RWPE1 (cell line): ENCODE measurements at places on chromosomes 12 and 14.
A peak's percentile ranks its signal among the peaks of the same experiment; 100 is the strongest.

GRCh38 chr12:105382771-105383622 lies 52.5 kb downstream of the C12orf75 start:
- peak; percentile 80 for DNase-seq

- DNase-seq = no peak
These were observed 54.2 kb downstream of the LRRC74A start for GRCh38 chr14:76880449-76880848.

GRCh38 chr14:73775339-73776193 lies 61.4 kb upstream of the PNMA1 start:
- DNase-seq = no peak

GRCh38 chr14:75223664-75224154 lies 47.3 kb upstream of the TMED10 start:
- no peak for DNase-seq

DNA sequence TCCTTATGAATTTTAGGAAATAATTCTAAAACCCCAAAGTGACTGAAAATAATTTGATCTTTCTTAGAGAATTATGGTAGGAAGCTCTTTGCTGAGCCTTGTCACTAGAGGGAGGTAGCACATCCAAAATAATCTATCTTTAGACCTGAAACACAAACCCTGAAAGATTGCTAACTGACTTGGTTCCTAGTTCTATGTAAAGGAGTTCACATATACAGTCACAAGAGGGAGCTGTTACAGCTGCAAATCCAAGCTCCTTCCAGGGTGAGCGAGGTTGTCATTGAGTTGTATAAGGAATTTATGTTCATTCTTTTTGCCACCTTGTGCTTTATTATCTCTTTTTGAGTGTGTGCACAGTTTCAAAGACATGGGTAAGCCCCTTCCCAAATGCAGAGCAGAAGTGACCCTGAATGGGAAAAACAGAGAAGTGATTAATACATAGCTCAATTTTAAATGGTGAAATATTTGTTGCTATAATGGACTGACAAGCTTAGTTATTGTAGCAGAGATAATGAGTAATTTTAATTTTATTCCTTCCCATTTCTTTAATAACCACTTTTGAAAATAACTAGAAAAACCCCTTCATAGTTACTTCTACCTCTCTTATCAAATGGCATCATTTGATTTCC lies 387.9 kb downstream of the DAD1 start:
- DNase-seq = peak; percentile 48

GRCh38 chr12:13362260-13362841 lies 165.8 kb downstream of the EMP1 start:
- DNase-seq = peak; percentile 64

GRCh38 chr12:116338064-116338846 lies 60.8 kb upstream of the MED13L start:
- no peak for DNase-seq

DNA sequence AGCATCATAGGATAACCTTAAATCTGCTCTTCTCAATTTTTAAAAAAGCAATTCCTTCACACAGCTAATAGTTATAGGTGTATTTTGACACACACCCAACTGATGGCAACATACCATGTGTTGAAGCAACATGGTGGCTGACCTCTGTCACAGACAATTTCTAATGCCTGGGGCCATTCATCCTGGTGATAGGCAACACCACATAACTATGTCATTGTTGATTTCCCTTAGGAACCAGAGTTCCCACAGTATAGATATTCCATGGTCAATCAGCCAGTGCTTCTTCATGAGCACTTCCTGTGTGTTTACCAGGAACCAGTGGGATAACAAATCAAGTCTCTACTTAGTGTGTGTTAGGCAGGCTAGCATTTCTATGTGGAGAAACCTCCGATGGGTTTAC lies 88.3 kb downstream of the FIGNL2 start:
- DNase-seq = no peak

DNA sequence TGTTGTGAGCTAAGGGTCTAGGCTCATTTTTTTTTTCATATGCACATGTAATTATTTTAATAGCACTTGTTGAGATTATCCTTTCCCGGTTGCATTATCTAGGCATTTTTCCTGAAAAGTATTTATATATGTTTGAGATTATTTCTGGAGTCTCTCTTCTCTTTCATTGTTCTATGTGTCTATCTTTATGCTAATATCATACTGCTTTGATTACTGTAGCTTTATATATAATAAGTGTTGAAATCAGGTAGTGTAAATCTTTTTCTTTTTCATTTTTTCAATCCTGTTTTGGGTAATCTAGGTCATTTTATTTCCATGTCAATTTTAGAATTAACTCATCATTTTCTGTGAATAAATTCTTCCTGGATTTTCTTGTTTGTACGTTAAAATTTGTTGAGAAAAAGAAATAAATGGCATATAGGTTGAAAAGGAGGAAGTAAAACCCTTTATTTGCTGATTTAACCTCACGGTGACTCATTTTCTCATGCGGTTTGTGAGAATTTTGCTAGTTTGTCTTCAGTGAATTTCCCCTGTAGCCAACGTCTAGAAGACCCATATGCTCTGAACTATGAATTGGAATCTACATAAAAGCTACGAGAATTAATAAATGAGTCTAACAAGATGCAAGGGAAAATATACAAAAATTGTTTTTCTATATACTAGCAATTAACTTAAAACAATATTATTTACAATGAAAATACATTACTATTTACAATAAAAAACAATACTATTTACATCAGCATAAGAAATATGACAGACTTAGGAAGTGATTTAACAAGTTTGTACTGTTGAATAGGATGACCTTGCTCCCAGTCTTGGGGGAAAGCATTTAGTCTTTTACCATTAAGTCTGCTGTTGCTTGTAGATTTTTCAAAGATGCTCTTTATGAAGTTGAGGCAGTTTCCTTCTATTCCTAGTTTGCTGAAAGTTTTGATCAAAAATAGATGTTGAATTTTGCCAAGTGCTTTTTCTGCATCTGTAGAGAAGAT lies 105.0 kb downstream of the SNAPC1 start:
- no peak for DNase-seq

- peak; percentile 80 for DNase-seq
These were observed 2.3 kb downstream of the PIWIL1 start for GRCh38 chr12:130339951-130340350.

- DNase-seq = no peak
These were observed 48.4 kb downstream of the ELK3 start for GRCh38 chr12:96242597-96242996.

- DNase-seq = peak; percentile 86
These were observed 93.9 kb downstream of the DACT1 start for GRCh38 chr14:58731465-58732293.

GRCh38 chr12:45244561-45245343 lies 28.9 kb downstream of the ANO6 start:
- DNase-seq = no peak

GRCh38 chr14:34087571-34087970 lies 136.7 kb upstream of the EGLN3 start:
- no peak for DNase-seq

GRCh38 chr12:13724136-13724535 lies 257.3 kb downstream of the GRIN2B start:
- DNase-seq = no peak

DNA sequence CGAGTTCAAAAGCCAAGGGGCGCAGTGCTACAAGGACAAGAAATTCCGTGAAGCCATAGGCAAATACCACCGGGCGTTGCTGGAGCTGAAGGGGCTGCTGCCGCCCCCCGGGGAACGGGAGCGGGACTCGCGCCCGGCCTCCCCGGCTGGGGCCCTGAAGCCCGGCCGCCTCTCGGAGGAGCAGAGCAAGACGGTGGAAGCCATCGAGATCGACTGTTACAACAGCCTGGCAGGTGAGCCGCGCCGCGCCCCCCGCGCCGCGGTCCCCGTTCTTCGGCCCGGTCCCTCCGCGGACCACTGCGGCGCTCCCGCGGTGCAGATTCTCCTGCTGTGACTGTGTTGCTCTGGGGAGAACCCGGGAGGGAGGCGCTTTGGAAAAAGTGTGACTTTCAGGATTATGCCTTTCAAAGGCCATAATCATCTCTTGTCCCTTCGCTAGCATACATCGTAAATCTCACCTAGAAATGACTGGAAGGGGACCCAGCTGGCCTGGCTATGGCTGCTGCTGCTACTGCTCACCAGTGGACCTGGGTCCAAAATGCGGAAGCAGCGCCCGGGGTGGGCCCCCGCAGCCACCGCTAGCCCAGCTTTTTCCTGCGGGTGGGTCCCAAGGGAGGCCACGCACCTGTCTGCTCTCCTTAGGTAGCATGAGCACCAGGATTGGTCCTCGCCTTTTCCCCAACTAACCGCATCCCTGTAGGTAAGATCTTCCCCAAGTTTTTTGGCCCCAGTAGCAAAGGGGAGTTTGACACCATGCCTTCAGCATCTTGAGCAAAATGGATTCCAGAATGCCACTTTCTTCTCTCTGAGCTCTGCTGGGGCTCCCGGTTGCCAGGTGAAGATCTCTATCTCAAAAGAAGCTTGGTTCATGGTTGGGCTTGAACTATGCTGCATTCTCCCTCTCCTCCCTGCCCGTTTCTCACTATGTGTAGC lies 853 bp downstream of the TTC9 start:
- no peak for DNase-seq

DNA sequence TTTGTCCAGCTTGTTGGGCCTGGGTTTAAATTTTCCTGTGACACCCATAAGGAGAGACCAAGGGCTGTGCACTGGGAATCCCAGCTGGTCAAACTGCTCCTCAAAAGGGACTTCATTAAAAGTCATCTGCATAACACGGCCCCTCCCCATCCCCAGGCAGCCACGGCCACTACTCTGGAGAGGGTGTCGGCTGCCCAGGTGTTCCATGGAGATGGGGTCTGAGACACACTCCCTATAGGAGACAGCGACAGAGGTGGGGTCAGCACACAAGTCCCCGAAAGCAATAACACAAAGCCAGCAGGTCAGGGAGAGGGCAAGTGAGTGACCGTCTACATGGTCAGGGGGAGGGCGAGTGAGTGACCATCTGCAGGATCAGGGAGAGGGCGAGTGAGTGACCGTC lies 75.6 kb upstream of the BCL11B start:
- DNase-seq = no peak

- peak; percentile 70 for DNase-seq
These were observed 69.4 kb downstream of the ATXN2 start for GRCh38 chr12:111529424-111530368.

DNA sequence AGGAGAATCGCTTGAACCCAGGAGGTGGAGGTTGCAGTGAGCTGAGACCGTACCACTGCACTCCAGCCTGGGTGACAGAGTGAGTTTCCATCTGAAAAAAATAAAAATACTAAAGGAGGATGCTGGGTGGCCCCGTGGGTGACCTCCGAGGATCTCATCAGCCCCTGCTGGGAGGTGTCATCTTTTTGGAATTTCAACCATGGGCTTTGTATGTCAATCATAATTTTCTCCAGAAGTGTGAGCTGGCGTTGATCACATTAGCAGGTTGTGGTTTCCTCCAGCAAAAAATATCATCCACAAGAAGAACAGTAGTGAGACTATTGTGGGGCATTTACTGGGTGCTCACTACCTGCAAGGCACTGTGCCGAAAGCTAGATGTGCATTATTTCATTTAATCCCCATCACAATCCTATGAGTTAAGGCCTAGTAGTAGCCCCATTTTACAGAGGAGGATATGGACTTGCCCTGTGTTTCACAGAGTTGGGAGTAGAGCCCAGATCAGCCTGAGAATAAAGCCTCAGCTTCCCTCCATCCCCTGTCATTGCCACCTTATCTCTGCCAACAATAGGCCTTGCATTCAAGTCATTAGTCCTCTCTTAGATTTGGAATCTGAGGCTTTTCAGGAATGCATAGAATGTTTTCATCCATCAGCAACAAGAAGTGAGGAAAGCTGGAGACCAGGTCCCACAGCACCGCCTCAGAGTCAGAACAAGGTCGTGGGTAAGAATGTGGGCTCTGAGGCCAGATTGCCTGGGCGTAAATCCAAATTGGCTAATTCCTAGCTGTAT lies 39.8 kb downstream of the SVOP start:
- DNase-seq = no peak

- DNase-seq = no peak
These were observed 26.5 kb upstream of the NCOR2 start for GRCh38 chr12:124593851-124594401.

GRCh38 chr14:68534276-68534675 lies 258.6 kb downstream of the ZFP36L1 start:
- DNase-seq = no peak

DNA sequence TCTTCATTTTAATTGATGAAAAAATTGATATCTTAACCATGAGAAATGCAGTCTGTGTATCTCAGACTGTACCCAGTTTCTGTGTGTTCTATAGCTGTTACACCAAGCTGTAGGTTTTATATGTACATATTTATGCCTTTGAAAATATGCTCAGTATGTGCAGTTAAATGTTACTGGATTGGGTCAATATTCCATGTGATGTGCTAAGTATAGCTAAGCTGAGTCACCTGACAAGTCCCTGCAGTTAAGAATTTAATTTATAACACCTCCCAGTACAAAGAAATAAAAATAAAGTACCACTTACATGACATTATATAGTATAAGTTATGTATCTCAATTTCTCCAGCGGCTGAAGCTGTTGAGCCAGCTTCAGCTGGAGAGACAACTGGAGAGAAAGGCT lies 984.0 kb downstream of the GALC start:
- no peak for DNase-seq

- DNase-seq = no peak
These were observed 71.7 kb downstream of the SCN8A start for GRCh38 chr12:51662728-51663154.

DNA sequence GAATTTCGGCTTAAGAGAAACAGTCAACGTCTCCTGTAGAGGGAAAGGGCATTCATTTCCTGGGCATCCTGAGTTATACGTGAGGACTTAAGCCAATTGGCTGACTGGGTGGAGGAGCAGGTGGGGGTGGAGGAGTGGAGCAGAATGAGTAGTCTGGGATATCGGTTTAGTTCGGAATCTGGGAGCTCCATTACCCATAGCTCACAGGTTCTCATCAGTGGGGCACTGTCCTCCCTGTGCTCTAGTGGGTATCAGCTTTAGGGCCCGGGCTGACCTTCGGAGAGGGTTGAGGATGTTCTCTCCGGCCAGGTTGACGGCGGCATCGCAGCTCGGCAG lies 704 bp downstream of the SDR39U1 start:
- DNase-seq = peak; percentile 66

- DNase-seq = no peak
These were observed 23.2 kb downstream of the FOS start for GRCh38 chr14:75301666-75302325.

- no peak for DNase-seq
These were observed 305.6 kb downstream of the GALC start for GRCh38 chr14:87687420-87687819.

- no peak for DNase-seq
These were observed 1621.5 kb upstream of the FLRT2 start for GRCh38 chr14:83908419-83908818.

DNA sequence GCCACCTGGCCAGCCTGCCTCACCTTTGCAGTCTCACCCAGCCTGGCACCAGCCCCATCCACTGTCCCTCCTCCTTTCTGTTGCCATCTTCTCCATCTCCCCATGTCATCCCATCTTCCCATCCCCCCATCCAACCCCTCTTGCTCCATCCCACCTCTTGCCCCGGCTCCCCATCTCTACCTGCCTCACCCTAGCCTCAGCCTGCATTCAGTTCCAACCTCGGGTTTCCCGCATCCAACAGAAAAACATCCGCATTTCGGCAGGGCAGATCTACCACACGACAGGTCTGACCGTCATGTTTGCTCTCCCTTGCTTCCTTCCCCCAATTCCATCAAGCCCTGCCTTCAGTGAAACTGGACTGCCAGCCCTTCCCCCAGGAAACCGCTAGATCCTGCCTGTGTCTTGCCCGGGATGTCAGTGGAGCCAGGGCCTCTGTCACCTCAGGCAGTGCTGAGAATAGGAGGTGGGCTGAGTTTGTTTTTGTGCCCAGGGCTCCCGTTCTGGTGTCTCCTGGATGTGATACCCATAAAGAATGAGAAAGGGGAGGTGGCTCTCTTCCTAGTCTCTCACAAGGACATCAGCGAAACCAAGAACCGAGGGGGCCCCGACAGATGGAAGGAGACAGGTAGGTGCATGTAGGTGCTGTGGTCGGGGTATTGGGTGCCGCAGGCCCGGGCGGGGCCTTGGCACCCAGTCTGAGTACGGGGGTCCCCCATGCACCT lies 2.5 kb downstream of the KCNH3 start:
- DNase-seq = no peak
